ENCODE measurements at places on chromosomes 5 and 9.

DNA sequence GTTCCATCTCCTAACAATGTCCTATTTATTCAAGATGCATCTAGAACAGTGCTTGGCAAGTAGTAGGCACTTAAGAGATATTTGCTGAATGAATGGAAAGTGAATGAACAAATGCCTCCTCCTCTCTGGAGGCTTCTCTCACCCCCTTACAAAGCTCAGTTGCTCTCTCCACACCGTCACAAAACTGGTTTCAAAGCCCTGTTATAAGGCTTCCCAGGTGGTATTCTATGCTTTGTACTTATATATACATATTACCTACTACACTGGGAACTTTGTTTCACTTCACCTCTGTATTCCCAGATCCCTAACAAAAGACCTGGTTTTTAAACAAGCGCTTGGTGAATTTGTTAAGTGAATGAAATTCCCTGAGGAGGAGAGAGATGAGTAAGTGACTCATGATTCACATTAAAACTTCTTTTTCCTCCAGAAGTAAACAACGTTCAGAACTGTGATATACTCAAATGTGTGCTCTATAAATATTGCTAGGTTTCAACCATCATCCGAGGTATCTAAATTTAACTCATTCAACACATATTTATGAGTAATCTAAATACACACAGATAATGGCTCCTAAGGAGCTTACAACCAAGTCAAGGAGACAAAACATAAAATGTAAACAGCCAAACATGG is 36.0 kb downstream of the DENND1A start:
- no peak for DNase-seq

- DNase-seq: no peak
Measured at GRCh38 chr5:56346741-56347535, 113.8 kb upstream of the ANKRD55 start.

GRCh38 chr9:123756484-123757106 is 173.3 kb downstream of the DENND1A start:
- DNase-seq: no peak

DNA sequence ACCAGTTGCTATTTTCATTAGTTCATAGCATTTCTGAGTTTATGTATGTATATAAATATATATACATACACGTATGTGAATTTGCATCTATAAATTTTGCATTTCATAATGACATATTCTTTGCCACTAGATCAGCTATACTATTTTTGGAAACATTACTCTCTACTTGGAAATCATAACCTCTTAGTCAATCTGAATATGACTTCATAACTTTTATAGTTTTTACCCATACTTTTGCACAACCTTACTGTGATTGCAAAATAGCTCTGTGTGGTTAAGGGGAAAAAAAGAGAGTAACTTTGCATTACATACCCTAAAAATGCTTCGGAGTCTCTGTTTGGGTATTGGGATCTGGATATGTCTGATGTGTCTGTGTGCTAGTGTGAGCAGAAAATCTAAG is 44.9 kb upstream of the ADAMTSL1 start:
- DNase-seq: no peak

GRCh38 chr9:5043381-5043780 is 58.3 kb downstream of the JAK2 start:
- DNase-seq: no peak

GRCh38 chr9:115085773-115086377 is 32.1 kb downstream of the TNC start:
- DNase-seq: no peak

DNA sequence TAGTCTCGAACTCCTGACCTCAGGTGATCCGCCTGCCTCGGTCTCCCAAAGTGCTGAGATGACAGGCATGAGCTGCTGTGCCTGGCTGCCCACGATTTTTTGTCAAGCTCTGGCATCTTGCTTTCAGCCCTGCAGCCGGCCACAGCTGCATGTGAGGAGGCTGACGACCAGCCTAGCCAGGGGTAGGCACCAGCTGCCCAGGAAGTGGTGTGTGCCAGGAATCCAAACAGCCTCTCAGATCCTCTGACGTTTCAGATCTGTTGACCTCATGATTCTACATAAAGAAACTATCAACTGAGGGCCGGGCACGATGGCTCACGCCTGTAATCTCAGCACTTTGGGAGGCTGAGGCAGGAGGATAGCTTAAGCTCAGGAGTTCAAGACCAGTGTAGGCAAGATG is 19.0 kb downstream of the DYNC2I2 start:
- DNase-seq: no peak

GRCh38 chr9:12194731-12195130 is 498.5 kb upstream of the TYRP1 start:
- no peak for DNase-seq

DNA sequence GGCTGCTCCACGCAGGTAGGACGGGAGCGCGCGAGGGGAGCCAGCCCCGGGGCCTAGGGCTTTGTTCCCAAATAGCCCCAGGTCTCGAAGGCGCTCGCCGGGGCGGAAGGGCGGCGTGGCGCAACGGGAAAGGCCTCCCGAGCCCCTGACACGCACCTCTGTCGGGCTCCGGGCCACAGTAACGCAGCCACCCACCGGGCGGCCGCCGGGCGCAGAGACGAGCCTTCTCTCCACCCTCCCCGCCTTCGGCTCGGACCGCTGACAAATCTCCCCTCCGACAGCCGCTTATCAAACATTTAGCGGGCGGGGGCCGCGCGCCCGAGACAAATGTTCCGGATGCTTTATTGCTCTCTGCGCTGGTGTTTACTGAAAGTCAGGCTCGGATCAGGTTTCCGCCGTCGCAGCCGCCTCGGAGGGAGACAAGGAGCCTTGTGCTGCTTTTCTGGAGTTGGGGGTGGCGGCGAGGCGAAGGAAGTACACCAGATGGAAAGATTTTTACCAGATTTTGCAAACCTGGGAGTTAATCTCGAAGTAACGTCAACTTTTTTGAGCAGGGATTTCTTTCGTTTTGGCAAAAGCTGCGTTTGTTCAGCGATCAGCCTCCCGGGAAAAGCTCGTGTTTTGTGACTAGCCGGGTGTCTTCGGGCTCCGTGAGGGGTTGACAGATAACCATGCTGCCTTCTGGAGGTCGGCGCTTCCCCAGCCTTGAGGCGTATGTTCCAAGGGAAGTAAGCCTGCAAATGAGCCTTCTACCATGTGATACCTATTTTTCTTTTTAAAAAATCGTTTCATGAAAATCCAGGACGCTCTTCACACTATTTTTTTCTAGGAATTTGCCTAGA is 950 bp downstream of the RGMB start:
- peak; percentile 38 for DNase-seq

DNA sequence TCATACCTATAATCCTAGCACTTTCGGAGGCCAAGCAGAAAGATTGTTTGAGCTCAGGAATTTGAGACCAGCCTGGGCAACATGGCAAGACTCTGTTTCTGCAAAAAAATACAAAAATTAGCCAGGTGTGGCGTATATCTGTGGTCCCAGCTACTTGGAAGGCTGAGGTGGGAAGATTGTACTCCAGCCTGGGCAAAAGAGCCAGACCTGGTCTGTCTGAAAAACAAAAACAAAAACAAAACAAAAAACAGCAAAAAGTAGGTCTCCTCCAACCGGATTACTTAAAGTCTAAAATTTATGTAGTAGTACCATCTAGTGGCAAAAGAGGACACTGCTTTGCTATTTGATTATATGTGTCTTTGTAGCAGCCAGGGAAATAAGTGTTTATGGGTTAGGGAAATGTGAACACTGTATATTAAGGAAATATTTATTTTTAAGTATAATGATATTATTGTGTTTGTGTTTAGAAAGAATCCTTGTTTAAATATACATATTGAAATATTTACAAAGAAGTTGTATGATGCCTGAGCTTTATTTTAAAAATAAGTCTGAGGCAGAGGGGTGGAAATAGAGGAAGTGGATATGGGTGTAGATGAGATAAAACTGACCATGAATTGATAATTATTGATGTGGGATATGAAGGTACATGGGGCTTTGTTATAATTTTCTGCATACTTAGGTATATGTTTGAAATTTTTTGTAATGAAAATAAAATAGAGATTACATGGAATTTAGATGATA is 20.0 kb downstream of the APC start:
- DNase-seq: no peak

GRCh38 chr9:36289836-36290435 is 31.7 kb upstream of the GNE start:
- DNase-seq: no peak

- DNase-seq: no peak
Measured at GRCh38 chr5:158388021-158388420, 529.1 kb upstream of the CLINT1 start.

All from CD4-positive, alpha-beta T cell treated with Interferon gamma for 1 hour (primary cell).